ENCODE measurements at places on chromosomes 16 and 17. TPM values are rescaled to one million over a fixed set of nuclear protein-coding genes. Genes with fewer than 3 reads are reported as not detected.

Gene KRTAP9-3
- total RNA-seq = not detected

Gene ITGAX
- 65.0 TPM for total RNA-seq

Gene KRT33A
- total RNA-seq = not detected

Gene DPEP2NB
- not detected for total RNA-seq

Gene TAC4
- total RNA-seq = not detected

Gene RNF222
- total RNA-seq = not detected

Gene CRYBA1
- total RNA-seq = not detected

Gene DCAKD
- 24.0 TPM for total RNA-seq

Gene OSGIN1
- total RNA-seq = 1.2 TPM

Gene GCGR
- not detected for total RNA-seq

Gene KRTAP2-3
- total RNA-seq = not detected

Gene ASPA
- not detected for total RNA-seq

Gene MT4
- total RNA-seq = not detected

DNA sequence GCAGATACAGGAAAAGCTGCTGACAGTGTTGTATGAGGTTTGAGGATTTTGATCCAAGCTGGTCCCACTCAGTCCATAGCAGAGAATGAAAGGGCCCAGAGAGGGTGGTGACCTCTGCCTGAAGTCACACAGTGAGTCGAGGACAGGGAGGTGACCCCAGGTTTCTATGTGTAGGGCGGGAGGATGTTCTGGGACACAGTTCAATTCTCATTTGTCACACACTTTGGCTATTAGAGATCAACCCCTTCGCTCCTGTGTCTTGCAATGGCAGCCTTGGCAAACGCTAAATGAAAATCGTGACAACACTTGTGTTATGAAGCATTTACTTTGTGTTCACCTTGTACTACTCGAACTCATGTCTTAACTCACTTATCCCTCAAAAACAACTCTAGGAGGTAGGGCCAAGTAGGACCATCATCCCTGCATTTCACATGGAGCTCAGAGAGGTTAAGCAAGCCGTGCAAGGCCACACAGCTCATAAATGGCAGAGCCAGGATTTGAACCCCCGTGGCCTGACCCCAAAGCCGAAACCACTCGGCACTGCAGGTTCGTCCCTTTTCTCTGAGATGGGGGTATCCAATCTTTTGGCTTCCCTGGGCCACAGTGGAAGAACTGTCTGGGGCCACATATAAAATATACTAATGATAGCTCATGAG, 10.2 kb downstream of the DEXI start:
- no peak for DNase-seq

DNA sequence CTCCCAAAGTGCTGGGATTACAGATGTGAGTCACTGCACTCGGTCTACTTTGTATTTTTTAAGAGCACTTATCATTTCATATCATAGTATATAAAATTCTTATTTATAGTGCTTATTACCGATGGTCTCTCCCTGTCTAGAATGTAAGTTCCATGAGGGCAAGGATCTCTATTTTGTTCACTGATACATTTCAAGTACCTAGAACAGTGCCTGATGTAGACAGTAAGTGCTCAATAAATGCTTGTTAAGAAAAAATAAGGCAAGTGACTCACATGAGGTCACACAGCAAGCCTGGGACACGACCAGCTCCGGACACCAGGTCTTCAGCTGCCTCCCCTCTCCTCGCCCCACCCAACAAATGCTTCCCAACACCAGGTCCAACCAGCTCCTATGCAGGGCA, 23.9 kb downstream of the TRPV3 start:
- DNase-seq = no peak

DNA sequence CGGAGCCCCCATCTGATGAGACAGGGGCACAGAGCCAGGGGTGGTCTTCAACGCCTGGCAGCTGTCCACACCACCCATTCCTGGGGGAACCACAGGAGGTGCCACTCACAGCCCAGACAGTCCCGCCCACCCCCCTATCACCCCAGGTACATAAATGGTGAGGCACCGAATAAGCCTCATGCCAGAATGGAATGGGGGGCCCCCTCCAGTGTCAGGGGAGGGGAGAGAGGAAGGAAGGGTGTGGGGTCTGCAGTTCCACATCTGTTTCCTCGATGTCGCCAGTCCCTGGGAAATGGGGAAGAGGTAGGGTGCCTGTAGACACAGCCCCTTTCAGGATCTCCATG, 1.7 kb downstream of the TMC6 start:
- no peak for DNase-seq

GRCh38 chr17:11757815-11758214, 159.5 kb downstream of the DNAH9 start:
- DNase-seq = no peak

DNA sequence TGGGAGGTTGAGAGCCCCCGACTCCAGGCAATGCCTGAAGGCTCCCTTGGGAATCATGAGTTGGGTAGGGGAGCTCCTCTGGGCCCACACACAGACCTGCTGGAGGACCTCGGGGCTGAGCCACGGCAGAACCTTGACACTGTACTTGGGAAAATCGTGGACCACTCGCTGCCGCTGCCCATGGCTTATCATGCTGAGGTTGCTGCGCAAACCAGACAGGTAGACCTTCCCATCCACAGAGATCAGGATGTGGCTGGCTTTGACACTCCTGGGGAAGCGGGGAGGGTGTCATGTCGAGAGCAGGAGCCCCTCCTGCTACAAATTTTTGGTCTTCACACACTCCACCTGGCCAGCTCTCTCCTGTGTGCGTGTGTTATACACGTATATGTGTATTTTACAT, 7.2 kb upstream of the LIMD2 start:
- DNase-seq = no peak

DNA sequence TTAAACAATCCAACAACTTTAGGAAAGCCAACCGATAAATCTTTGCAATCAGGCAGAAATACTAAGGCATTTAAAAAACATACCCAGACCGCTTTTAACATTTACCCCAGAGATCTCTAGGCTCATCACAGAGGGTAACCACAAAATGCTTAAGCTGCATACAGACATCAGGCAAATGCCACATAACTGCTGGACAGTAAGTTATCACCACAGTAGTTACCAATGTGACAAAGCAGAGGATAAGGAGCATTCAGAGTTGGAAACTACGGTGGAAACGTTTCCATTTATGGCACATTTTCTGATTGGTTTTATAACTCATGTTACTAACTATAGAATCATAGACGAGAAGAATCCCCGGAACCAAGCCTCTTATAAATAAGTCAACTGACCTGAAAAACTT, 77.5 kb downstream of the KANSL1 start:
- no peak for DNase-seq

DNA sequence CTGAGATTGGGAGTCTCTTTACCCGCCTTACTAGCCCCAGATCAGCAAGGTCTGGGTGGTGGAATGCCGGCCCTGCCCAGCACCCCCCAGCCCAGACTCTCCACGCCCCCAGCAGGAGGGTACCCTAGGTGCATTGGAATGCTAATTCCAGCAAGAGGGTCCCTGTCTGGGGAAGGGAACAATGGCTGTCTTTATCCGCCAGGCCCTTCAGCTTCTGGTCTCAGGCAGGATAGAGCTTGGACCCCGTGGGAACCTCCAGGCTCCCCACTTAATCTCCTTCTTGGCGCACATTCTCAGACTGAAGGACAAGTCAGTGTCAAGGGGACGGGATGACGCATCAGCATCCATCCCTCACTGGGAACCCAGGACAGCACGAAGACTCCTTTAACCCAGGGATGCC, 85.1 kb downstream of the LITAF start:
- DNase-seq = no peak

DNA sequence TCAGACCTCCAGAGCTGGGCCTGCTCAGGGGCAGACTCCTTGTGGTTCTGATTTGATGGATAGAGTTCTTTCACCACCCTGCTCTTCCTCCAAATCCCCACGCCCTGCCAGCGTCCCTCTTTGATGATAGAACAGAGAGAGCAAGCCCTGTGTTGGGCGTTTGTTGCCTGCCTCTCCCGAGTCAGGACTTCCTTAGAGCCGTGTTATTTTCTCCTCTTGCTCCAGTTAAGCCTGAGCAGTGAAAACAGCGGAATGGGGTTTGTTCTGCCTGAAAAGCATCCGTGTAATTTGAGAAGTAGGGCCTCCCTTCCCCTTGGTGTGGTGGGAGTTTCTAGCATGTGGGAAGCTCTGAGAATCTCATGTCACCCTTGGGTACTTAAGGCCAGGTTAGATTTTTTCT, 22.1 kb downstream of the TMEM94 start:
- DNase-seq = no peak

GRCh38 chr17:42697108-42697811, 14.9 kb downstream of the CNTNAP1 start:
- no peak for DNase-seq

DNA sequence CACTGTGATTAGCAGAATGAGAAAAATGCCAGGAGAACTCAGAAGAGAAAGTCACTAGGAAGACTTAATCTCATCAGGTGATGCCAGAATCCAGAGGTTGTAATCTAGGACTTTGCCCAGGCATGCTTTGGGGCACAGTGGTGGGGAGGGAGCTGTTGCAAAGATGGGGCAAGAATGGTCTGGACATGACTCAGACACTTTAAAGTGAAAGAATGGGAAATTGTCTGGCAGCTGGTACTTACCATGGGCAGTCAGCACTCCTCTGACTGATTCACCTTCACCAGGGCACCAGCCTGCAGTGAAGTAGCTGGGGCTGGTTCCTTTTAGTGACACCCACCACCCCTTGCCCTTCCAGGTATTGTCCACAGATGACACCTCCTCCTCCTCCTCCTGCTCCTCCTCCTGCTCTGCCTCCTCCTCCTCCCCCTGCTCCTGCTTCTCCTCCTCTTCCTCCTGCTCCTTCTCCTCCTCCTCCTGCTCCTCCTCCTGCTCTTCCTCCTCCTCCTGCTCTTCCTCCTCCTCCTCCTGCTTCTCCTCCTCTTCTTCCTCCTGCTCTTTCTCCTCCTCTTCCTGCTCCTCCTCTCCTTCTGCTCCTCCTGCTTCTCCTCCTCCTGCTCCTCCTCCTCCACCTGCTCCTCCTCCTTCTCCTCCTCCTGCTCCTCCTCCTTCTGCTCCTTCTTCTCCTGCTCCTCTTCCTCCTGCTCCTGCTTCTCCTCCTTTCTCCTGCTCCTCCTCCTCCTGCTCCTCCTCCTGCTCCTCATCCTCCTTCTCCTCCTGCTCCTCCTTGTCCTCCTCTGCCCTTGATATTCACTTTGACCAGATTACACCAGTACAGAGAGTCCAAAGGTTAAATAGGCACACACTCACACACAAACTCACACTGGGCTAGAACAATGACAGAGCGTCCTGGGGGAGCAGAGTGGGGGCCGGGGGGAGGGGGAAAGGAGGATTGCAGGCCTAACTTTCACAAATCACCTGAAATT, at the start of gene CHD9NB:
Gene CHD9NB, minus strand, starts transcription at position 379 of the 983 bp plus-strand sequence. CDS start 8,739 bp downstream, outside the sequence.
- DNase-seq = no peak

GRCh38 chr16:14013571-14014283, 57.4 kb upstream of the MRTFB start:
- DNase-seq = no peak

Data from activated T-helper 1 cell treated with anti-CD3 and anti-CD28 coated beads, Interleukin-12 subunit alpha, Interleukin-12 subunit beta, Interleukin-2, Interleukin-4 antibody, amounts not matched to agents 30 ng/mL and 10 ng/mL and 1 ng/mL, durations not matched to agents 14 hours and 24 hours and 36 hours (primary cell).